ENCODE measurements at places on chromosomes 2 and 18. TPM values are rescaled to one million over a fixed set of nuclear protein-coding genes. Genes with fewer than 3 reads are reported as not detected.

Gene KCNJ13
- polyA plus RNA-seq: 0.21 TPM

Gene ANTXR1
- 187 TPM for polyA plus RNA-seq

Gene HJURP
- polyA plus RNA-seq: 13.5 TPM

Gene SKOR2
- not detected for polyA plus RNA-seq

Gene LYPD1
- polyA plus RNA-seq: 0.51 TPM

Gene FBXO48
- polyA plus RNA-seq: 0.67 TPM

Gene BAZ2B
- 13.9 TPM for polyA plus RNA-seq

Gene OSR1
- 21.1 TPM for polyA plus RNA-seq
